ENCODE measurements at places on chromosomes 5 and 9. TPM values are rescaled to one million over a fixed set of nuclear protein-coding genes. Genes with fewer than 3 reads are reported as not detected.

Gene STK10
- 55.1 TPM for total RNA-seq

GRCh38 chr5:169744336-169744735 is 107.3 kb downstream of the DOCK2 start:
- H3K36me3 ChIP-seq, result peaks cover 48% of the 10 kb centered on the region
- H3K4me3 ChIP-seq, result no peak overlapping the region
- peaks cover 11% of the 10 kb centered on the region for H3K4me1 ChIP-seq
- DNase-seq, result no peak
- H3K27me3 ChIP-seq, result no peaks in the 10 kb centered on the region
- H3K27ac ChIP-seq, result no peak overlapping the region

Gene VAV2
- total RNA-seq, result 3.8 TPM

GRCh38 chr5:26229848-26230247 is 808.5 kb downstream of the CDH9 start:
- no peak for DNase-seq
- no peaks in the 10 kb centered on the region for H3K27me3 ChIP-seq
- H3K36me3 ChIP-seq, result no peaks in the 10 kb centered on the region
- H3K27ac ChIP-seq, result no peak overlapping the region
- no peaks in the 10 kb centered on the region for H3K4me1 ChIP-seq
